ENCODE measurements at places on chromosomes 4 and X.

DNA sequence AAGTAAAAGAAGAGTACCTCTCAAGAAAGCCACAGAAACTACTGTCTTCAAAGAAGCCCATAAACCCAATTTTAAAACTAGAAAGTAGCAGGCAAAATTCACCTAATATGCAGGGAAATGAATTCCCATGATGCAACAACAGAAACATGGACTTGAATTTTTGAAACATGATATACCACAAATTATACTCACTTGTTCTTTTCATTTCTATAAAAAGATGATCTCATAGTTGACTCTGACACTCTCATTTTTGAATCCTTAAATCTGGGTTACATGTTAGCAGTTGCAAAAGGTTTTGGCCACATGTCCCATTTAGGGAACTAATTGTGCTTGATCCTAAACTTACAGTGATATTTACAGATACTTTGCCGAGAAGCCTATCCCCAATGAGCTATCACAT lies 1130.8 kb downstream of the FAT4 start:
- DNase-seq, result no peak

DNA sequence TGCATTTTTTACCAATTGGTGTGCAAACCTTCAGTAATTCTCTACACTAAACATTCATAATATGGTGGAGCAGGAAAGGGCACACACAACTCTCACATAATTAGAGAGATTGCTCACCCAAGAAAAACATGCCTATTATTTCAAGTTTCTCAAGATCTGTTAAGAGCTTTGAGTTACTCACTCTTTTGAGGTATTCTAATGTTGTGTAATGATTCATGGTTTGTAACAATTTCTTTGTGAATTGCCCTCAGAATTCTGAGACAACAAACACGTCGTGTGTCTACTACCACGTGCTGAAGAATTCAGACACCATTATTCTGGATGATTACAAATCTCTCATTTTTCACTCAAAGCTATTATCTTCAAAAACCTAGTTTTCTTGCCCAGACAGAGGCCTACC lies 82.8 kb downstream of the PDGFC start:
- DNase-seq, result no peak

- DNase-seq, result no peak
Observed at GRCh38 chrX:153828723-153829548, 1.4 kb downstream of the PDZD4 start.

GRCh38 chr4:119034276-119035008 lies 101.2 kb upstream of the MYOZ2 start:
- DNase-seq, result no peak

DNA sequence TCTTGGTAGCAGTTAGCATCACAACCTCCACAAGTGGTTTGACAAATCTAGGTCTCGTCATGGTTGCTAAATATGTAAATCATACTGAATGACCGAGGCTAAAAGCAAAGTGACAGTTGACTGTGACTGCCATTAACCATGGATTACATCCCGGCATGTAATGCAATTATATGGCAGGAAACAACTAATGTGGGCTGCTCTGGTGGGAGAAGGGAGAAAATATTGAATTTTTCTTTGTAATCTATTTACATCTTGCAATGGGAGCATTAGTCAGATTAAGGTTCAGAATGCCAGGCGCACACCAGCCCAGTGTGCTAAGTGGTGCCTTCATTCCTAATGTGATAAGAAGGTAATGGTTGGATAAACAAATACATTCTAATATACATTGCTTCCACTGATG lies 35.8 kb downstream of the UNC5C start:
- DNase-seq, result no peak

DNA sequence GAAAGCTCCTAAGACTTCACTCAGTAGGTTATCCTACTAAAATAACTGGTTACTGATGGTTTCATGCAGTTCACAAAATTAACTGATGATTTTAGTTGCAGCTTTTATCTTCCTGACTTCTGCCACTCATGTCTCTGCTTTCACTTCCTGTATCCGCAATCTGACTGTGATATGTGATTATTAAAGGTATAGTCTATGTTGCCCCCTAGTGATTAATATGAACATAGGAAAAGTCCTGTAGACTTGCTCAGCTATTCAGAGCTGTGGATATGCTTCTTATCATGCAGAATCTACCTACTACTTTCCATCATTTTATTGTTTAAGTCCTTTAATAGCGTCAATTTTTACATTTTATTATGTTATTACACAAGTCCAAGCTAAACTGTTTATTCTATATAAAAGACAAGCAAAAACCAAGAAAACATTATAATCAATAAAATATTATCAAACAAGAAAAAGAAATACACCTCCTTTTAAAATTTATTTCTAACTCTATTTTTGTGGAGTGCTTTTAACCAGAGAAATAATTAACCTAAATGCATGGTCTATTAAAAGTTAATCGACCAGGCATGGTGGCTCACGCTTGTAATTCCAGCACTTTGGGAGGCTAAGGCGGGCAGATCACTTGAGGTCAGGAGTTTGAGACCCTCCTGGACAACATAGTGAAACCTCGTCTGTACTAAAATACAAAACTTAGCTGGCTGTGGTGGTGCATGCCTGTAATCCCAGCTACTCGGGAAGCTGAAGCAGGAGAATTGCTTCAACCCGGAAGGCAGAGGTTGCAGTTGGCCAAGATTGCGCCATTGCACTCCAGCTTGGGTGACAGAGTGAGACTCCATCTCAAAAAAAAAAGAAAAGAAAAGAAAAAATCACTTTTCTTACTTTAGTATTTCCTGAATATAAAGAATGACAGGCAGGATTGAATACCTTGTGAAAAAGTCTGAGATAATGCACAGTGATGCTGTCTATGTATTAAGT lies 40.4 kb upstream of the TLR2 start:
- DNase-seq, result peak; percentile 1

DNA sequence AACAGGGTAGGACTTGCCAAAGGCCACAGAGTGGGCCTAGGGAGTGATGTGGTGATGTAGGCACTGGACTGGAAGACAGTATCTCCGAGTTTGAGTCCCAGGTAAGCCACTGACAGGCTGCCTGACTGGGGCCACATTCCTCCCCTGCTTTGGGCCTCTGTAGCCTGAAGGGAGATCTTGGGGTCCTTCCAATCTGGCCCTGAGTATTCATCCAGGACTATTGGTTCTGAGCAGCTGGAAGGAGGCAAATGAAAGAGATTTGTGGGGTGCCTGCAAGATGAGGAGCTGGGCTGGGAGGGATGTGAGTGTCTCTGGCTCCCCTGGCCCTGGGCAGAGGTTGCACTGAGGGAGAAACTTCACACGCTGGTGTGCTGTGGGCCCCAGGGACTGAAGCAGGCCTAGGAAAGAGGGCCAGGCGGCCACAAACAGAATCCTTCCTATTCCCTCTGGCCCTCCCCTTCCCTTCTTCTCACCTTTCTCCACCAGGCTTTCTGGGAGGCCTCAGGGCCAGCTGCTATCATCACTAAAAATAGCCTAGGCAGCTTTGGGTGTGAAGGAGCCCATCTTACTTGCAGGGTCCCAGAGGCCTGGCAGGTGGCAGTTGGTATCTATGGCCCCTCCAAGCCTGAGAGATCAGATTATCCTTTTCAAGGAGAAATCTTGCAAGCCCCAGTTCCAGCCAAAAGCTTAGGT lies 70.1 kb downstream of the PJA1 start:
- DNase-seq, result no peak

DNA sequence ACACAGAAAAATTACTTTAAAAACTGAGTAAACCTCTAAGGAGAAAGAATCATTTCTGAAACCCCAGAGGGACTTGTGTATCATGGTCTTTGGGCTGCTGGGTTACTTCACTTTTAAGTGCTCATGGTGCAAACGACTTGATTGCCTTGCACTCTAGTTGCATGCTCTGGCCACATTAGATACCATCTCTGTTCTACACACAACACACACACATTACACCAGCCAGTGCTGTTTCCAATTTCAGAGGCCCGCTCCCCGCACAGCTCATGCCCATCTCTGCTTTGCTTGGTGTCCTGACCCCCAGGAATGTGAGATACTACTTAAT lies 2.1 kb downstream of the PPP3CA start:
- DNase-seq, result no peak

DNA sequence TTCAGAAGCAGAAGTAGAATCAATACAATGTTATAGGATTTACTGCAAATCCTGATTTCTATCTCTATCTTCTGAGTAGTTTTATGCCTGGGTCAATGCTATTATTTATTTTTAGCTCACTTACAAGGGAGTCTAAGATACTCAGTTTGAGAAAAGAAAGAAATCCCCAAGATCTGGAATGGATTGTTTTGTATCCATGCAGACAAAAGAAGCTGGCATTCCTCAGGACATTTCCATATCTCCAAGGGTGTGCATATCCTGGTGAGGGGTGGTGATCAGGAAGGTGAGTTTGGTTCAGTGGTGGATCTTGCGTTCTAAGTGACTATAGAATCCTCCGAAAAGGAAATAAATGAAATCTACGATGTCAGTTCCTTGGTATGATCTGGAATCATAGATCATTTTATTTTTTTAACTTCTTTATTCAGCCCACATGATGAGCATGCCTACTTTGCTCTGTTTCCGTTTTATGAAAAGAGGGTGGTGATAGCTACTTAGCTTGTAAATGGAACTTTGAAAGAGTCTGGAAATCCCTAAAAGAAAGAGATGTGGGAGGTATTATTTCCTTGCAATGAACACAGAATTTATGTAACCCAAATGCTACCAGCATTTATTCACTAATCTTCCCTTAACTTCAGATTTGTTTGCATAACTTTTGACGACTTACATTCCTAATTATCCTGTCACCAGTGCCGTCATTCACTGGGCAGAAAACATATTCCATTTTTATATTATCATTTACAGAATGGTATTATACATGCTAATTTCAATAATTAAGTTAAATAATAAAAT lies 81.1 kb upstream of the RAPGEF2 start:
- DNase-seq, result no peak

GRCh38 chr4:165656399-165656798 lies 216.6 kb upstream of the TLL1 start:
- DNase-seq, result no peak

DNA sequence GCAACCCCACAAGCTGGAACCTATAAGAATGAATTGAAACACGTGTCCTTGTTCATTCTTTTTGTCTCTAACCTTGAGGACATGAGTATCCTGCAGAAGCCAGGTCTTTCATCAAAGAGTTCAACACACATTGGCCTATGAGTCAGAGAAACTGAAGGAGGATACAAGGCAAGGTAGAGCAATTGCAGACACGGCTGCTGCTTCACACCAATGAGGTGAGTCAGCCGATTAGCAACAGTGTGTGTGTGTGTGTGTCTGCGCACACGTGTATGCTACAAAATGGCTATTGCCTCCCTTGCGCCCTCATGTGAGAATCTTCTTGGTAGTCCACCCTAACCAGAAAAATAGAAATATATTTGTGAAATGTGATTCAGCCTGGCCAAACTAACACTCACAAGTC lies 1477.7 kb upstream of the IGFBP7 start:
- DNase-seq, result no peak

GRCh38 chr4:99457270-99457669 lies 22.1 kb upstream of the ADH7 start:
- DNase-seq, result no peak

- DNase-seq, result no peak
Observed at GRCh38 chr4:121989715-121990114, 37.9 kb upstream of the TRPC3 start.

DNA sequence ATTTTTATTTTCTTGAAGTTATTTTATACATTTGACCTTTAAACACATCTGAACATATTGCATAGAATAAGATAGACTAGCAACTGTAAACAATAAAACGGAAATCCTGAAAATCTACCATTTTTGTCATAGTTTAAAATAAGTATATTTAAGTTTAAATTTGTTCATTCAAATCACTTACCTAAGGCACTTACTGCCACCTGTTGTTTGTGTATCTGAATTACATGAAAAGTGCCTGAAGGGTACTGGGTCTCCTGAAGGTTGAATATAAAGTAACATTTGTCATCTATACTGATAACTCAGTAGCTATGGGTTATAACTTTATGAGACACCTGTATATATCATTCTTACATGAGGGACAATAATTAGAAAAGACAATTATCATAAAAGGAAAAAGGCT lies 38.6 kb downstream of the TRPC5 start:
- no peak for DNase-seq

DNA sequence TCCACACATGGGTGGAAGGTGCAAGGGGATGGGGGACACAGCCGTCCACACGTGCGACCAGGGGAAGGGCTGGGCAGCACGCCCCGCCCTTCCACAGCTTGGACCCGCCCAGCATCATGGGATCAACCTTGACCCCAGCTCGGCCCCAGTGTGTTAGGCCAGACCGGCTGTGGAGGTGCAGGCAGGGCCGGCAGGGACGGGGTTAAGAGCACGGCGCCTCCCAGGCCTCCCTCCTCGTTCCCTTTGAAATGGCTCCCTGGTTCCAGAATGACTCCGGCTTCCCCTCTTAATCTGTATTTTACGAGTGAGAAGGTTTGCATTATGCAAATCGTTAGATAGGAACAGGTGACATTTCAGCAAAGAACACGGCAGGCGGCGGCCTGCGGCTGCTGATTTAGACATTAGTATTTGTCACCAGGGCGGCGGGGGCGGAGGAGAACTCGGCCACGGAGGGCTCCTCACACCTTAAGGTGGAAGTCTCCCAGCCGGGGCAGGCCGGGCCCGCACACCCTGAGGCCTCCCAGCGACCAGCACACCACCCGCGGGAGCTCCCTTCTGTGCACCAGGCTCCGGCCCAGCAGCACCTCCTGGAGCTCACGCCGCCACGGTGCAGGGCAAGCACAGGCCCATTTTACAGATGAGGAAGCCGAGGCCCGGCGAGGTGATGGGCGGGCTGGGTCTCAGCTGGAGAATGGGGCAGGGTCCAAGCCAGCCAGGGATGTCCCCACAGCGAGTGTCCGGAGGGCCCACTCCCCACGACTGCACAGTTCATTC lies 116.1 kb downstream of the FAM53A start:
- DNase-seq, result no peak

All from NCI-H774 (cell line).